ENCODE measurements at places on chromosomes 7 and 10.

GRCh38 chr10:48799341-48800006, 114.8 kb downstream of the WDFY4 start:
- DNase-seq, result no peak

GRCh38 chr7:159056737-159057136, 87.9 kb downstream of the VIPR2 start:
- DNase-seq, result no peak

- DNase-seq, result no peak
Observed at GRCh38 chr7:17928055-17928454, 12.2 kb downstream of the SNX13 start.

DNA sequence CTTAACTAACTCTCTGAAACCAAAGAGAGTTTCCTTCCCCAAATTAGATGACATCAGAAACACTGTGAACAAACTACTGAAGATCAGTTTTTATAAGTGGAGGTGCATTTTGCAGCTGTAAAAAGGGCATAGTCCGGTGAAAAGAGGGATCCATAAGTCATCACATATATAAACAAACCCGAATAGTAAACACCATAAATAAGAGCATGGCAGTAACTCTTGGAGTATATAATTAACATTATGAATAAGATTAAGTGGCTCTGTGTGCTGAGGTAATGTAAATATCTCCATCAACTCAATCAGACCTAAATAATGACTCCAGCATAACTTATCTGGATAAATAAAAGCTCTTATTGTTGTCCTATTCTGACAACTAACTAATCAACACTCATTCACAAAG, 43.0 kb upstream of the SHTN1 start:
- DNase-seq, result no peak

DNA sequence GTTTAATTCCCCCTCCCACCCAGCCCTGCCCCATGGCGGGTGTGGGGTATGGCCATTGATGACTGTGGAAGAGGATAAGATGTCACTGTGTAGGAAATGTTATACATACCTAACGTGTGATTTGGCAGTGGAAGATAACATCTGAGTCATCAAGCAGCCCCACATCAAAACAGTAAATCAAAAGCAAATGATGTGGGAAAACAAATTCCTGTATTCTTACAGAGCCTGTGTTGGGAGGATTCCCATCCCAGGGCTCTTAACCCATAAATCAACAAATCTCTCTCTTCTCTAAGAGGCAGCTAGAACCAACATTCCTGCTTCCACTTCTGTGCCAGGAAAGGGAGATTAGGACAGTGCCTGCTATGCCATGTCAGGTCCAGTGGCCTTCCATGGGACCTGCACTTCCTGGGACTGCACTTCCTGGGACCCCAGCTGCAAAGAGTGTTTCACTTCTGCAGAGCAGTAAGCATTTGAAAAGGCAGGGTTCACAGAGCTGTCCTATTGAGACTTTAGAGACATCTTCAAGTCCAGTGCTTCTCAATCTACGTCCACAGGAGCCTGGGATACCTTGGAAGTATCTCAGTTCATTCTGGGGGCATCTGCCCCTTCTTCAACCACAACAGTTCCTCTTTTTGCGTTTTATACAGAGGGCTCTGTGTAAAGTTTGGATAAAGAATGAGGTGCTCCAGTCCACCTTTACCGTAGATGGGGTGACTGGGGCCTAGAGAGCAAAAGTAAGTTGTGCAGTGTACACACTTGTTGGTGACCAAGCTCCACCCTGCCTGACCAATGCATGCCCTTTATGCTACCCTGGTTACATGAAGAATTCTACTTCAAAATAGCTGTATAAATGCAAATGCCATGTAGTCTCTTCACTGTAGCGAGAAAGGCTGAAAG, 45.7 kb downstream of the ATXN7L1 start:
- DNase-seq, result peak; percentile 88
